ENCODE measurements at places on chromosomes 11 and 22.

DNA sequence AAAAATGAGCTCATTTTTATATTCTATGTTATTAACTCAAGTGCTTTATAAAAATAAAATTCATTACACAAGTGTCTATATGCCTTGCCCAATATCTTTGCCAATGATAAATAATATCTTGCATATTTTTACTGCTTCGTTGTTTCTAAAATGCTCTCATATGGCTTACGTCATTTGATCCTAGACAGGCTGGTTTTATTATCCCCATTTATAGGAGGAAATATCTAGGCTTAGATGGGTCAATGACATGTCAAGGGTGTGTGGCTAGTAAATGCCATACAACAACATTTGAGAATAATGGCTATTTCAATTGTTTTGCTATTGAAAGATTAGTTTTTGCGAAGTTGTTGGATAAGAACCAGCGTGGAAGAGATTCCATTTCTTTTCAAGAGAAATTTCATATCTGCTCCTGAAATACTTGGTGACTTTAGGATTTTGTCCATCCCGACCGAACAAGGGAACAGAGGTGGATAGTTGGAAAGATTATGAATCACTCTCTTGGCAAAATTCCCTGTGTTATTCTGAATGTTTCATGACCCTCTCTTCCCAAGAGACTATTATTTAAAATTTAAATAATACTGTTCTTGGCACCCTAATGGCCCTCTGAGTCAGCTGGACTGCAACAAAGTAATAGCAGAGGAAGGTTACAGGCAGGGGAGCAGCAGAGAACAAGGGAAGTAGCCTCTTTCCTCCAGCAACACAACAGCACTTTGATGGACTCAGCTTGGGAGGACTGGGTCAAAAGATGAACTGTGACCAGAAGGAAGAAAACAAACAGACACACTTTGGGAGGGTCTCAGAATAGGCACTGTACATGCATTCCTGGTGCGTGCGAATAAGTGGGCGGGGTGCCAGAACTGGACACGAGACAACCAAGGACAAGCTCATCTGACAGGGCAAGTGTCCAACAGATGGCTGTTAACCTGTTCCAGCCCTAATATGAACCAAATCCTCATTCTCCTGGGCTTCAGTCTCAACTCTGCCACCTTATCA is 94.5 kb downstream of the ME3 start:
- DNase-seq, result no peak

GRCh38 chr11:125559888-125560287 is 9.4 kb upstream of the EI24 start:
- DNase-seq, result no peak

GRCh38 chr11:2379466-2380174 is 2.5 kb downstream of the CD81 start:
- DNase-seq, result no peak

DNA sequence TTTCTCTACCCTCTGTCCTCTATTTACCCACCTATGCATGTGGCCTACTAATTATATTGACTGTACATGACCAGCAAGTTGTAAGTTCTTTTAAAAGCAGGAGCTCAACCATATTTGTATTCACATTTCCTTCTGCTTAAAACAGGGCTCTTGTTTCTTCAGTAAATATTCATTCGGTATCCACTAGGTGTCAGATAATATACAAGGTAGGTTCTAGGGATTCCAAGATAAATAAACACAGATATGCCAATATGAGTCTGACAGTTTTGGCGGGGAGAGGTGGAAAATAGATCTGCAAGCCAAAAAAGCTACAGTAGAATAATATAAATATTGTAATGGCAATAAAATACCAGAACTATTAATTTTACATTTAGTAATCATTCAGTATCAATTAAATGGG is 15.3 kb upstream of the RAB30 start:
- no peak for DNase-seq

GRCh38 chr11:128759597-128759996 is 65.7 kb downstream of the FLI1 start:
- DNase-seq, result no peak

DNA sequence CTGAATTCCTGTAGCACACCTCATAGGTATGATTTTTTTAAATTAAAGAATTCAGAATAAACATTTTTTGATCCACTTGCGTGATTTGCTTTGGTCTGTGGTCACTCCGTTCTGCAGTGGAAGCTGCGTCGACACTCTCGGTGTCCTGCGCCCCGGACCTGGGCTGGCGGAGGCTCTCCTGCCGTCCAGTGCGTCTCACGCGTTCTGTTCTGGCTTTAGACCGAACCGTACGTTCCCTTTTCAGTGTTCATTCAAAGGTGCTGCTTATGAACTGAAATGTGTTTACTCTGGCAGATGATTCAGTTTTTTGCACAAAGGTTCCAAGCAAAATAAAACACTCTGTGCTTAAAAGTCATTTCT is 38.2 kb downstream of the CTTN start:
- no peak for DNase-seq

Data from activated T-cell treated with anti-CD3 and anti-CD28 coated beads for 4 hours (primary cell).